ENCODE measurements at places on chromosomes 12 and 14.

- DNase-seq = no peak
Observed at GRCh38 chr14:76808011-76808410, 4.7 kb downstream of the ANGEL1 start.

GRCh38 chr12:108394196-108394595 lies 55.1 kb upstream of the CMKLR1 start:
- no peak for DNase-seq

GRCh38 chr14:56284641-56285040 lies 166.4 kb downstream of the PELI2 start:
- no peak for DNase-seq

DNA sequence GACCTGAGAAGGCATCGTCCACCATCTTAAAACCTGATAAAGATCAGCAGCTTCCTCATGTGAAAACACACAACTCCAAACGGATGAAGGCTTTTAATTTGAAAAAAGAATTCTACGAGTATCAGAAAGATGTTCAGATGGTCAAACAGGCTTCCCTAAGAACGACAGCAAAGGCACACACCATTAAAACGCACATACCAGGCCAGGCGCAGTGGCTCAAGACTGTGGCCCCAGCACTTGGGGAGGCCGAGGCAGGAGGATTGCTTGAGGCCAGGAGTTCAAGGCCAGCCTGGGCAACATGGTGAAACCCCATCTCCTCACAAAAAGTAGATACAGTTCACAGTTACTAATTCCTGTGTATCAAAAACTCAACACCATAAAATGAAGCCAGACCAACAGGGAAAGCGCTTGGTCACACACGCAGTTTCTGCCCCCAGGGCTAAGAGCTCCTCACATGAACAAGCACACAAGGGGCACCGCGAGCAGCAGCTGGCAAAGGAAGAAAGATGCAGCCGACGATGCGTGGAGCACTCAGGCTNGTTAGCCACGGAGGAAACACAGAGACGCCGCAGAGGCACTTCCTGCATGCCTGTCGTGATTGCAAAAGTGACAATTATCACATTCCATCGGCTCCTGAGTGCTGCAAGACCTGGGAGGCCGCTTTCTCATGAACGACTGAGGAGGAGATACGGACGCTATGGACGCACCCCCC lies 78.0 kb downstream of the NOC4L start:
- peak; percentile 41 for DNase-seq

DNA sequence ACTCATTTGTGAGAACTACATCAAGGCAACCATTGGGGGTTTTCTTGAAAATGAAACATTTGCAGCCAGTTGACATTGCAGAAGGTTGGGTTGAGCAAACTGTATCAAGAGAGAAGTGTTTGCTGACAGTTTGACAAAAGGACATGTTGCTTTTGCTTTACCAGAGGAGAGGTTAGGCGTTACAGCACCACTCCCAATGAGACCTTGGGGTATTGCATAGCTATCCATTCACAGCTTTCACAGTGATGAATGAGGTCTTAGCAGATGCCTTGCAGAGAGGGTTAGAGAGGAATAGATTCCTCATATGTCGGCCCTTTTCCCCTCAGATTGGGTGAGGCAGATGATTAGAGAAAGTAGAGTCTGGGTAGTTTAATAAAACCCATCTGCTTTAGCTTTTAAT lies 988.9 kb upstream of the FLRT2 start:
- DNase-seq = no peak

GRCh38 chr12:124868252-124869058 lies 4.8 kb upstream of the SCARB1 start:
- no peak for DNase-seq

DNA sequence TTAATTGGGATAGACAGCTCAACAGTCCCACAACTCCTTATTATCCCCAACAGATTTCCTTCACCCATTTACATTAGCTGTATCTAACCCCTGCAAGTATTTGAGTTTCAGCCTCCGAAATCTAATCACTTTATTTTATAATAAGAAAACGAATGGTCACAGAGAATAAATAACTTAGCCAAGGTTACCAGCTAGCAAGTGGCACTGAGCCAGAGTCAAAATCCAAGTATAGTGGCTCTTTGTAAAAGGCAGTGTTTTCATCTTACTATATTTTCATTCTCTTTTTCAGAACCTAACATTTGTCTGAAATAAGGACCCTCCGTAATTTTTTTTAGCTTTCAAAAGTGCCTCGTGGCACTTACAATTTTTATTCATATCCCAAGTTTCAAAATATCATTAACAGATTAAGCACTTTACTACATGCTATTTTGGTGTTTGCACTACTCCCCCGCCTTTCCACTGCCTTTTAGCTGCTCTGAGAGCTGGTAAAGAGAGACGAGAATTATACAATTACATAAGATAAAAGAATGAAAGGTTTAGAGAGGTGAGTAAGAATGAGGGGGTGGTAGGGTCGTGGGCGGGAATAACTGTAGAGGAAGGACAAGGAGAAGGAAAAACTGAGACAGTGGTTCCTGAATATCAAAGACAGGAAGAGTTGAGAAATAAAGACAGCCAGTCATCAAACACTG lies 3.7 kb upstream of the USP15 start:
- DNase-seq = peak; percentile 15

DNA sequence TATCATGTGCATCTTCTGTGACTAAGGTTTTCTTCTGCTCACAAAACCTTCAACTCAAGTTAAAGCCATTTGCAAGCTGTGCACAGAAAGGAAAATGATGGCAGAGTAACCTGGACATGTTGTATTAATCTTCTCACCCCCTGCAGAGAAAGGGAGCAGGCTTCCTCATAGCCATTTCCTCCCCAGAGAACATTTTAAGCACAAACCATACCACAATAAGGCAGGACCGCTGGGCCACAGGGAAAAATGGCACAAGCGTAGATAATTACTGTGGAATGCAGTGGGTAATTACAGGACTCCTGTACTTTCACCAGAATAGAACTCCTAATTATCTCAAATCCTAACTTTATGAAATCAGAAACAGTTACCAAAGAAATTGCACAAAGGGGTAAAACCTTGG lies 215.7 kb downstream of the KIF21A start:
- no peak for DNase-seq

DNA sequence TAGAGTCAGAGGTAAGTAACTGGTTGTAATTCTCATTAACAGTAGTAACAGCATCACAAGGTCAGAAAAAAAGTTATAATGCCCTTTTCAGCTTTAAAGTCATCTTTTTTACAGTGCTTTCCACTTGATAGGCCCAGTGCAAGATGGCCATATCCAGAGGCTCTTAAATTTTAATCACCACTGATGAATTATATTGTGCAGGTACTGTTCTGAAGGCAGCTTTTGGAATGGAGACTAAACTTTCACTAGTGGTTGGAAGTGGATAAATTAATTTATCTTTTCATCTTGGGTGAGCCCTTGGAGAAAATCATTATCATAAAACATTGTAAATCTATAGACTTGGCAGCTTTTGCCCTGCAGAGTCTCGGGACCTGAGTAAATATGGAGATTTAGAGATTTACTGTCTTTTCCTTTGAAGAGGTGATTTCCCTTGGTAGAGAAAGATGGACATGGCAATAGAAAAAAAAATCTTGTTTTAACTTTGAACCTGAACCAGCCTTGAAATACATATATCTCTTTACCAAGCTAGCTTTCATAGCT lies 969.1 kb upstream of the NOVA1 start:
- DNase-seq = no peak

GRCh38 chr14:29444216-29444615 lies 483.4 kb downstream of the PRKD1 start:
- no peak for DNase-seq

- DNase-seq = no peak
Observed at GRCh38 chr12:117661471-117661870, 300.0 kb upstream of the NOS1 start.

DNA sequence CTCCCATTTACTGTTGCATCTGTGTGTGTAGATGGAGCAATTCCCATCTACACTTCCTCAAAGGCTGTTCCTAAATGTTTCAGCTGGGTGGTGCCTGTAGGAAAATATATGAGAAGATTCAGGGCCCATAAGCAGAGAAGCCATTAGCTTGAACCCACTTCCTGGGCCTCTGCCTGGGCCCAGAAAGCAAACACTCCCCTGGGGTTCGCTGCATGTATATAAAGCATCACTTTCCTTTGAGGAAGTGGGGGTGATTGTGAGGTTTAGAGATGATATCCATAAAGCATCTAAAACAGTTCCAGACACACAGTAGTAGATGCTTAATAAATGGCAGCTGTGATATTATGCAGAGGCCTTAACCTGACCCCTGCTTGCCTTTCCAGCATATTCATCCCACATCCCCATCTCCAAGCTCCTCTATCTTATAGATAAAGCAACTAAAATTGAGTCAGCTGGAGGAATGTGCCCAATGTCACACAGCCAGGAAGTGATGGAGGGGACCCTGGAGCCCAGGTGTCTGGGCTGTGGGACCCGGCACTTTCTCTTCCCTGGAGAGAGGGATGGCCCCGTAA lies 280.0 kb upstream of the CRY1 start:
- no peak for DNase-seq

GRCh38 chr14:63200767-63201166 lies 3.5 kb upstream of the RHOJ start:
- no peak for DNase-seq

- no peak for DNase-seq
Observed at GRCh38 chr14:91092073-91092472, 21.8 kb upstream of the DGLUCY start.

- DNase-seq = no peak
Observed at GRCh38 chr14:34592623-34593022, 37.3 kb downstream of the SNX6 start.

DNA sequence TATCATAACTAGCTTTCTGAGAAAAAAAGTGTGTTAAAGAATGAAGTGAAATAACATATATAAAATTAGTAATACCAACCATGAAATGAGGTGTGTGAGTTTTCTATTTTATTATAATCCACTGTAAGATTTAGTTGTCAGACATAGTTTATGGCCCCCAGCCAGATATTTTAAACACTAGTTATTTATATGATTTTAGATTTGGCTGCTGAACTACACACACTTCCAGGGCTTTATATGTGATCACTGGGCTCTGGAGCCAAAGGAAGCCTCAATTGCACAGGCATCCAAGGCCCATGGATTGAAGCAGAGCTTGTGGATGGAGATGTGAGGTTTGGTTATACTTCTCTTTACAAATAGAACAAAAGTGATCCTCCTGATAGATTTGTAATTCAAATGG lies 48.7 kb upstream of the CNTN1 start:
- DNase-seq = no peak

- DNase-seq = no peak
Observed at GRCh38 chr12:50988051-50988450, 35.7 kb downstream of the HIGD1C start.

DNA sequence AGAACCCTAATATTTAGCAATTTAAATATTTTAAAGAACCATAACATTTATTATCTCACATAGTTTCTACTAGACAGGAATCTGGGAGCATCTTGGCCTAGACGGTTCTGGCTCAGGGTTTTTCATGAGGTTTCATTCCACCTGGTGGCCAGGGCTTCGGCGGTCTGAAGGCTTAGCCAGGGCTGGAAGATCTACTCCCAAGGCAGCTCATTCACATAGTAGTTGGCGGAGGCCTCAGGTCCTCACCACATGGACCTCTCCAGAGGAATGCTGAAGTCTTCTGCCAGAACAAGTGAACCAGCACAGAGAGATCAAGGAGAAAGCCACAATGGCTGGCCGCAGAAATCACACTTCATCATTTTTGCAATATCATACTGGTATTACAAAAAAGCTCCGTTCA lies 68.2 kb downstream of the SINHCAF start:
- DNase-seq = no peak

GRCh38 chr14:21039585-21040369 lies 2.4 kb upstream of the RNASE7 start:
- DNase-seq = peak; percentile 16

DNA sequence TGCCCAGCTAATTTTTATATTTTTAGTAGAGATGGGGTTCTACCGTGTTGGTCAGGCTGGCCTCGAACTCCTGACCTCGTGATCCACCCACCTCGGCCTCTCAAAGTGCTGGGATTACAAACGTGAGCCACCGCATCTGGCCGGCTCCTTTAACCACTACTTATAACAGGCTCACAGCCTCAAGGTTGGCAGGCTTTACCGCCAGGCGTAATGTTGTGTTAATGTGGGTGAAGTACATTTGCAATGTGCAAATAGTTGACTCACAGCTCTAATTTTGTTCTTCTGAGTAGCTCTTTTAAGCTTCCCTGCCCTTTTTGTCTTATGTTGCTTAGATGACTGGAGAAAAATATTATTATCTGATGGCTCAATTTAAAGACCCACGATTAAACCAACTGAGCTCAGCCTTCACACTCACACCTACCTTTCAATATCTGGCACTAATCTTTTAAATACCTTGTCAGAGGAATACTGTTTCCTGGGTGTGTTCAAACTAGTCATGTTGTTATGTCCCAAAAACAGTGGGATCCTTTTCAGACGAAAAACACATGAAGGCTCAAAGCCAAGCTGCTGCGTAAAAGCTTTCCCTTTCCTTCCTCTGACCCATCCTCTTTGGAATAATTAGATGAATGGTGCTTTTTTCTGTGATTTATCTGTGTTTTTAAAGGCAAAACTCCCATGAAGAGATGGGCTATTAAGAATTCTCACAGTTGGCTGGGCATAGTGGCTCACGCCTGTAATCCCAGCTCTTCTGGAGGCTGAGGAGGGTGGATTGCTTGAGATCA lies 57.2 kb upstream of the USP44 start:
- no peak for DNase-seq

- no peak for DNase-seq
Observed at GRCh38 chr12:129607301-129607700, 296.5 kb downstream of the TMEM132D start.

DNA sequence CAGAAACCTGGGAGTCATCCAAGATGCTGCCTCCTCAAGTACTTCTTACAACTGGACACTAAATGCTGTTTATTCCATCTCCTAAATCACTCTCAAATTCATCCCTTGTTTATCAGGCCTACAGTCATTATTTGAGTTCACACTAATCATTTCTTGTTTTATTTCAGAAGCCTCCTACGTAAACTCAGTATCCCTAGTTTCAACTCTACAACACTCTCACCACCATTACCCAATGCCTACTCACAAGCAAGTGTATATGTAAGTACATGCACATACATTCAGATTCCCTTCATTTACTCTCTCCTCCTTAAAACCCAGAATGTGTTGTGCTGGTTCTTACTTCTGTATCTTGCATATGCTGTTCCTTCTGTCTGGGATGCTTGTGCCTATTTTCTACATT lies 43.0 kb downstream of the DDHD1 start:
- DNase-seq = no peak

GRCh38 chr12:54039417-54040147 lies 6.7 kb downstream of the HOXC5 start:
- DNase-seq = no peak

- no peak for DNase-seq
Observed at GRCh38 chr12:88305254-88305890, 163.3 kb downstream of the TMTC3 start.
